ENCODE measurements at places on chromosomes 12 and 14. TPM values are rescaled to one million over a fixed set of nuclear protein-coding genes. Genes with fewer than 3 reads are reported as not detected.

Gene LUM
- 115 TPM for total RNA-seq

Gene CELA1
- total RNA-seq = not detected

Gene MMP19
- total RNA-seq = 16.2 TPM

Gene NOXRED1
- total RNA-seq = 0.40 TPM

Gene LRIG3
- 29.3 TPM for total RNA-seq

Gene SYCP3
- total RNA-seq = 0.33 TPM

Gene CLEC4E
- not detected for total RNA-seq

Gene C12orf56
- total RNA-seq = 0.40 TPM

Gene RTL1
- not detected for total RNA-seq

Gene CLEC2D
- total RNA-seq = 1.8 TPM

Gene CLEC6A
- not detected for total RNA-seq

Gene TGM1
- 0.65 TPM for total RNA-seq

Gene P2RX2
- not detected for total RNA-seq

Gene KRT2
- not detected for total RNA-seq

Gene HOXC10
- not detected for total RNA-seq

Gene COL2A1
- not detected for total RNA-seq
